ENCODE measurements at places on chromosomes 11 and 22.

DNA sequence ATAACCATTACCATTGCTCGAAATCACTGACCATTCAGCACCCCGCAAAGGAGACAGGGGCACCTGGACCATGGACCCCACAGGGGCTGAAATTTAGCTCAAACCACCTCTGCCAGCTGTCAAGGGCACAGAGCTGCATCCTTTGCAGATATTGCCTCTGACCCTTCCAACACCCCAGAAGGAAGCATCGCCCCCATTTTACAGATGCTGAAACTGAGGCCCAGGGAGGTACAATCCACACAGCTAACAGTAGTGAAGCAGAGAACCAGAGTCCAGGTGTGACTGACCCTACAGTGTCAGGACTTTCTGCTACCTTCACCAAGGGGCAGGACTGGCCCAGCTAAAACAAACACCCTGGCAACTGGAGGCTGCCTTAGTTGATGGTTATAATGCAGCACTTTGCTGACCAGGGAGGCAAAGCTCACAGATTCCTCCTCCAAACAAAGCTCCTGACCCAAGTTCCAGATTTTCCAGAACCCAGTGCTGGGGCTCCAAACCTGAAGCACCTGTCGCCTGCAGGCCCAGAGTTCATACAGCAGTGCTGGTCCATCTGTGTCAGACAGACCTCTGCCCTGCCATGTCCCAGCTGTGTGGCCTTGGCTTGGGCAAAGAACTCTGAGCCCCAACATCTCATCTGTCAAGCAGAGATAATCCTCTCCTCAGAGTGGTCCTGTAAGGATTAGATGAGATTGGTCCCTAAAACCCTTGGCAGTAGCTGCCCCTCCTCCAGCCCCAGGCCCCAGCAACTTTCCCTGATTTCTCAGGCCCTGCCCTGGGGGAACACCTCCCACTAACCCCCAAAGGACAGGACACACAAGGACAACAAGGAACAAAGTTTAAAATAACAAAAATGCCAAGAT is 15.2 kb upstream of the ARAP1 start:
- DNase-seq, result no peak

- no peak for DNase-seq
Measured at GRCh38 chr11:26948881-26949280, 45.0 kb upstream of the FIBIN start.

DNA sequence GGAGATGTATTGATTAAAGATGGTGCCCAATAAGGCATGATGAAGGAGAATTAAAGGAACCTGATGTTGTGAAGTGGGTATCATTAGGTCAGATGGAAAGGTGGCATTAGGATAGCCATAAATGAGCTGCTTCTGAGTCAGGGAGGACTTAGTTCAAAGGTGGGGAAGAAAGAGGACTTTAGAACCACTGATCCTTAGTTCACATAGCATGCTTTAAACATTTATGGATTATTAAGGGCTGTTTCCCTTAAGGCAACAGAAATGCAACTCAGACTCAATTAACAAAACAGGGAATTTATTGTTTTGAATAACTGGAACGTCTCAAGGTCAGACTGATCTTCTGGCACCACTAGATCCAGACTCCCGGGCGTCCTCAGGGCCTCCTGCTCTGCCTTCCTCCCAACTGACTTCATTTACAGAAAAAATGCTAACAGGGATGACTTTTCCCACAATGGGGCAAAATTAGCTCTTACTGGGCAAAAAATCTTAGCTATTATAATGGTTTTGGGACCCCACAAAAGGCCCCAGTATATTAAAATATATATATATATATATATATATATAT is 1526.0 kb downstream of the TBC1D22A start:
- no peak for DNase-seq

DNA sequence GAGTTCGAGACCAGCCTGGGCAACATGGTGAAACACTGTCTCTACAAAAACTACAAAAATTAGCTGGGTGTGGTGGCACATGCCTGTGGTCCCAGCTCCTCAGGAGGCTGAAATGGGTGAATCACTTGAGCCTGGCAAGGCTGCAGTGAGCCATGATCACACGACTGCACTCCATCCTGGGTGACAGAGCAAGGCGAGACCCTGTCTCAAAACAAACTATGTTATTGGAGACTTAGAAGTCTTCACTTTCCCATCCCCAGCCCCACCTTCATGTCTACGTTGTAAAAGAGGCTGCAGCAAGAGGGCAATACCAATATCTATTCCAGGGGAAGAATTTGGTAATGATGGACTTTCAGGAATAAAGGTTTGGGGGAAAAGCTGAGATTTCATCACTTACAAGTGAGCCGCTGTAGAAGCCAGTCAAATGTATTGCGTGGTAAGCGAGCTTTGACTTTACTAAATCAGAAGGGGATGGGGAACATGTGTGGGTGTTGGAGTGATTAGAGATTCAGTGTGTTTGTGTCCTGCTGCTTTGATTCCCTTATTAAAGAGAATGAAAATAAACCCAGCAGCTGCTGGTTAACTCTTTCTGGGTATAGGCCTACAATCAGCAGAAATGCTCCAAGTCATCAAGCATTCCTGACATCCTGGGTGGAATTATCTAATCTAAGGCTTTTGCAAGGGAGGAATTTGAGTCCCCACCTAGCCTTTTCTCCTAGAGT is 53.7 kb downstream of the UBASH3B start:
- no peak for DNase-seq

GRCh38 chr11:44854741-44855492 is 95.8 kb downstream of the TP53I11 start:
- no peak for DNase-seq

DNA sequence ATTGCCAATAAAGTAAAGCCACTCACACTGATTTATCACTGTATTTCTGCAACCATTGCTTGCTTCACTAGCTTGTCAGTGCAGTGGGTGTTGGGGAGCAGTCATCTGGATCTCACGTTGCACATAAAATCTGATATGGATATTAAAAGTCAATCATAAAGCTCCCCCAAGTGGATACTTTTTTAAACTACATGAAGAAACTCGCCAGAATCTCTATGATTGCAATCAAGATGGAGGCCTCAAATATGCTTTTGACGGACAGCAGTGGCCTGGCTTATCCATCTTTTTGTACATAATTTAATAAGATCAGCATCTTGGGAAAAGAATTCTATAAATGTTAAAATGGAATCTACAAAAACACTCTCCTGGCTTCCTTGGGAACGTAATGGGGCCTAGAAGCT is 137.7 kb downstream of the WT1 start:
- peak; percentile 54 for DNase-seq

DNA sequence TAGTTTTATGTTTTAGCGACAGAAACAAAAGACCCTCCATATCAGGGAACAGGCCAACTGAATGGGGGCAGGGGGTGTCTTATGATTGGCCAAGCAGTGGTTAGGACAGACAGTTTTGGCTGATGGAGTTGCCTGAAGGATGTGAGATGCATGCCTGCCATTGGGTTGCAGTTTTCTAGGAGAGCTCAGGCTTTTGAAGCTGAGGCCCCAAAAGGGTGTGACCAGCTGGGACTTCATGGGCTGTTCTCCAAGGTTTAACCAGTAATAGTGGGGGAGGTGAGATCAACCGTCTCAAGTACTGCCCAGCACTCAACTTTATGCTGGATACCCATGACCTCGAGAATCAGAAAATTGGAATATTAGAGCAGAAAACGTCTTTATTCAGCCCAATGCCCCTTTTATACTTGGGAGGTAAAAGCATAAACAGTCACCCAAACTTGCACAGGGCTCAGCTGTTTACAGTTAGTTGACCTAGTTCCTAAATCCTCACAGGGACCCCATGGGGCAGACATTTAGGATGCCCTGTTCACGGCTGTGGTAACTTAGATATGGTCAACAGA is 13.5 kb downstream of the DTX4 start:
- no peak for DNase-seq

GRCh38 chr11:81963018-81963417 is 770.6 kb downstream of the FAM181B start:
- DNase-seq, result peak; percentile 1

DNA sequence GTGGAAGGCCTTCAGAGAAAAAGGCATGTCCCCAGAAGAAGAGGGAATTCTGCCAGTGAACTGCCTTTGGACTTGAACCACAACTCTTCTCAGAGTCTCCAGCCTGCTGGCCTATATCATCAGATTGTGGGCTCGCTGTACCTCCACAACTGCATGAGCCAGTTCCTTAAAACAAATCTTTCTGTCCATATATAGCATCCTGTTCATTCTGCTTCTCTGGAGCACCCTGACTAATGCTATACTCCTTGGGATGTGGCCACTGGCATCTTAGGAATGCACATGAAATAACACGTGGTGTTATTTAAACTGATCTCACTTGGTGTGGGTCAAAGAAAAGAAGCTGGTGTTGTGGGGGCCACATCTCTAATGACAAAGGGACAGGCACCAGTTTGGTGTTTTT is 58.3 kb upstream of the VSTM5 start:
- peak; percentile 75 for DNase-seq

DNA sequence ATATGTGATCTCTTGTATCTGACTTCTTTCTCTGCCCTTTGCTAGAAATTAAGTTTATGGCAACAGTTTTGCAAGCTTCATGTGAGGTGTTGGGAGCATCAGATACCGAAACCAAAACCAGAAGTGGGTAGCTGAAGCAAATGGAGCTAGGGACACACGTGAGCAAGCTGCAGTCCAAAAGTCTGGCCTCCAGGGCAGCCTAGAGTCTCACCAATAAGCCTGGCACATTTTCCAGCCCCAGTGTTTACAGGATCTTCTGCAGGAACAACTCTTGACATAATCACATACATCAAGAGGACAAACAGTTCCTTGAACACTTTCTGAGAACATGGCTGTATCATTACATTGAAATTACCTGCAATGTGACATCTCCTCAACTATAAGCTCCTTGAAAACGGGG is 114.1 kb downstream of the LARGE1 start:
- DNase-seq, result no peak
